NCI-H1105 (cell line): ENCODE measurements at places on chromosomes 1 and 21.

- no peak for DNase-seq
Measured at GRCh38 chr21:41396558-41397075, 29.4 kb upstream of the MX1 start.

GRCh38 chr1:90924982-90925381 is 96.9 kb downstream of the ZNF644 start:
- DNase-seq = no peak

DNA sequence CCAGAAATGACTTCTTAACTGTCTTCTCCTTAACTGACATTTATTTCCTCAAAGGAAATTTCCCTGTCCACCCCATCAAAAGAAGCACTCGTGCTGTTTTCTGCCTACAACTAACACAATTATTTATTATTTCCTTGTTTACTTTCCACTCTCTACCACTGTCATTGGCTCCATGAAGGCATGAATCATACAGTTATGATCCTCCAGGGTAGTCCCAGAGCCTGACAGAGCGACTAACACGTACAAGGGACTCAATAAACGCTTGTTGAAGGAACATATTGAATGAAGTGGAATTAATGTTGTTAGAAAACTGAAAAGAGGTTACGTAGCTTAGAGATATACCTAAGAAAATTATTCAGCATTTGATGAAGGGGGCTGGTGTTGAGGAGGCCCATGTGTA is 20.9 kb downstream of the GREM2 start:
- no peak for DNase-seq

DNA sequence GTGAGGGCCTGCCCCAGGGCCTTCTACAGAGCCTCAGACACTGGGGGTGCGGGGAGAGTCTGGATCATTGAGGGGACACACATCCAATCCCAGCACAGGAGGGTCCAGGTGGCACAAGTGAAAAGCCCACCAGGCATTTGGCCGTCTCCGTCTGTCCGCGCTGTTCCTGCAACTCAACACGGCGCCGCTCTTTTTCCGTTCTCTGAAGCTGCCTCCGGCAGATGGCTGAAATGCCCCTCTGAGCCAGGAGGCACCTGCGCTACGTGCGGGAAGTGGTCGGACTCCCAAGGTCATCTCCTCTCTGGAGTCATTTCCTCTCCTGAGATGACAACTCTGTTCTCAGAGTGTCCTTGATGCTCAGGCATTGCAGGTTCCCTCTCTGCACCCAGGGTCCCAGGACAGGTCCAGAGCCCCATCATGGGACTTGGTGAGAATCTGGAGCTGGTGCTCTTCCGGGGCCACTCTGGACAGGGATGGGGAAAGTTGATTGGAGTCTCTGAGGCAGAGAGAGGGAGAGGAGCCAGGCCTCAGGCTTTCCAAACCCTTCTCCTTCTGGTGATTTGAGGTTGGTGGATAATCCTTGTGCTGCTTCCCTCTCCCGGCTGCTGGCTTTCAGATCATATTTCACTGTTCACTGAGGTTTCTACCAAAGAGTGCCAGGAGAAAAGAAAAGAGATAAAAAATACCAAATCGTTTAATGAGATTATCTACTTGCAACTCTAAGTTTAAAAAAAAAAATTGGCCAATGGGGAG is 14.0 kb upstream of the MIXL1 start:
- no peak for DNase-seq

GRCh38 chr1:230541306-230541705 is 101.0 kb upstream of the COG2 start:
- no peak for DNase-seq
